ENCODE measurements at places on chromosomes 2 and 18.

GRCh38 chr18:77711096-77711495, 461.4 kb downstream of the GALR1 start:
- DNase-seq, result no peak

- DNase-seq, result peak; percentile 51
Measured at GRCh38 chr2:15588329-15588919, 3.2 kb upstream of the DDX1 start.

- peak; percentile 3 for DNase-seq
Measured at GRCh38 chr2:213022987-213023386, 128.4 kb downstream of the IKZF2 start.

- no peak for DNase-seq
Measured at GRCh38 chr2:68390586-68390985, 25.5 kb downstream of the PLEK start.

DNA sequence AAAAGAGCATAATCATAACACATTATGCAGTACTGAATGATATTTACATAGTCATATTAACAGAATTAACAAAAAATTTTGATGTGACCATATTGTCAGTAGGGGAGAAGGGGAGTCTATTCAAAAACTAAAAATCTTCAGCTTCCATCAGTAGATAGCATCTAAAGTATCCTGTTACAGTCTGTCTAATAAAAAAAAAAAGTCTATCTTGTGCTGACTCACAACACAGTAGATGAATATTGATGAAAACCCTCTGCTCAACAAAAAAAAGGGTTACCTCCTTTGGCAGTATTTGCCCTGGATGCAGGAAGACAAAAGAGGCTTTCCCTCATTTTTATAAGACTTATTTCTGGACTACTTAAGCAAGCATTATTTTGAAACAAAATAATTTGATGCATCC, 27.3 kb downstream of the GRB14 start:
- no peak for DNase-seq

GRCh38 chr18:3321133-3321812, 59.3 kb downstream of the MYL12B start:
- no peak for DNase-seq

DNA sequence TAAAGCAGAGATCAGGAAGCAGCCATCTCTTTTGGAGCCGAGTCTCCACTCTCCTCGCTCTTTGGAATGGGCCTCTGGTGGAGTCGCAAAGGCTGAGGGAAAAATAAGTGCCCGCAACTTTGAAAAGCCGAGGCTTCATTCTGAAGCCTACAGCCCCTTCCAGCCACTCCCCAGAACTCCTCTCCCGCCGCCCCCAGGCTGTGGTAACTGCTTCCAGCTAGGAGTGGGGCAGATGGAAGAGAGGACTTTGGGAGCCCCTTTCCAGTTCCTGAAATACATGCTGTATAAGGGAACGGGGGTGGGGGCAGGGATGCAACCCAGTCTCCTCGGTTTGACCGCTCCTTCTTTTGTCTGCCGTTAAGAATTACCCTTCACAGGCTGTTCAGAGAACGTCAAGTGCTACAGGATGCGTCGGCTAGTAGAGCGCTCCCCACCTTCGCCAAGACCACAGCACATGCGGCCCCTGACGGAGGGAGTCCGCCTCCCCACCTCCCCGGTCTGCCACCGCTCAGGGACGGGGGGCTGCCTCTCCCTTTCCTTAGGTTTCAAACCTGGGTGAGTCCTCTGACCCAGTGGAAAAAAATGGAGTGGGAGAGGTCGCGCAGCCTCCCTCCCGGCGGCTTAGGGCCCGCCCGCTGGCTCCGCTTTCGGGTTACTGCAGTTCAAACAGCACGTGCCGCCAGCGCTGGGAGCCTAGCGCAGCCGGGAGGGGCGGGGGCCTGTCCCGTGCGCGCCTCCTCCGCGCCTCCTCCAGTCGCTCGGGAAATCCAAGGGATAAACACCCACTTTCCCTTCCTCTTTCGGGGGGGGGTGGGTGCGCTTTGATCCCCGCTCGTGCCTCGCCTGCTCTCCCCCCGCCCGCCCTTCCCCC, 4.9 kb downstream of the CYP26B1 start:
- DNase-seq, result no peak

GRCh38 chr18:74806700-74807416, 209.2 kb downstream of the ZNF407 start:
- DNase-seq, result peak; percentile 25

DNA sequence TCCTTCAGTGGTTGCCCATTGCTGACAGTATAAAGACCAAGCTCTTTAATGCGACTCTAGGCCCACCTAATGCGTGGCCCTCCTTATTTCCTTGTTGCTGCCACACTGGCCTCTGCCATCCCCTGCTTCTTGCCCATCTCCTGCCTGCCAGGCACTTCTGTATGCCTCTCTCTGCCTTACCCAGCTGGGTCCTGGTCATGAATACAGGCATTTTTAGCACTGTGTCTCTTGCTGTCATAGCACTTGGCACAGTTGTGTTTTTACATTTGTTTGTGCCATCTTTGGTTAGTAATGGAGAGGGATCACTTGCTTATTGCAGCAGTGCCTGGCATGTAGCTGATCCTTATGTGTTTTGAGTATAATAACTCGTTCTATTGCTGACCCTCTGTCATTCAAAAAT, 38.7 kb downstream of the MAP4K4 start:
- DNase-seq, result no peak

- peak; percentile 52 for DNase-seq
Measured at GRCh38 chr2:25339791-25340180, 1.9 kb downstream of the DNMT3A start.

Measured in iPS-NIHi11 (cell line).